ENCODE measurements at places on chromosomes 6 and 20.

- no peak for DNase-seq
Observed at GRCh38 chr6:30071858-30072257, 3.7 kb downstream of the RNF39 start.

DNA sequence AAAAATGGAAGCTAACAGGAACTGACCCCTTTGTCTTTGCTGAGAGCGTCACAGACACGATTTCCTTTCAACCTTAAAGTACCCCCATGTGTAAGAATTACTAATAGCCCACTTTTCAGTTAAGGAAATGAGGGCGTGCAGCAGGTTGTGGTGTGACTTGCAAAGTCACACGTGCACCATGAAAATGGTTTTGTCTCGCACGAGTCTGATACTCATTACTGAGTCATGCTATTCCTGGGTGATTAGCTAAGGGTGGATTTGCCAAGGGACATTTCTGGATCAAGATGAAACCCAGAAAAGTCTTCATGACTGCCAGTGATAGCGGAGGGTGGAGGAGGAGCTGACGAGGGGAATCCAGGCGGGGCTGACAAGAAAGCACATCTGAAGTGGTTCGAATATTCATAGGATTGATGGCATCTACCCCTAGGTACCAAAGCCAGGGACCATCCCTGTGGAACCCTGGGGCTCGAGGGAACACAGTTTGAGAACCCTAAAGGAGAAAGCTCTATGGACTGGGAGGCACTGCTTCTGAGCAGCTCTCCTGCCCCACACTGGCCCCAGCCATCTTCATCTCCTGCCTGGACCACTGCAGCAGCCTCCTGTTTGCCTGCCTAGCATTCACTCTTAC is 12.1 kb upstream of the NFATC2 start:
- DNase-seq = no peak

DNA sequence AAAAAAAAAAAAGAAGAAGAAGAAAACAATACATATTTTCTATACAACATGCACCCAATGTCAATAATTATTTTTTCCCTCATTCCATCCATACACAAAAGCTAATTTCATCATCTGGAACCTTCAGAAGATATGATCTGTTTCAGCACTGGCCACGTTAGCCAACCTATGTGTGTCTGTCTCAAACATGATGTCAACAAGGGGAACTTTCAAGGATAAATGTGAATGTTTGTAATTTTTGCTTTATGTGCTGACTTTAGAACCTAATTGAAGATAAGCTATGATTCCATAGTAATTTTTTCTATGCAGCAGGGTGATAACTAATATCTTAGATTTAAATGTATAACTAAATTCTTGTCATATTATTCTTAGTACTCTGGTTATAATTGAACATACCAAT is 37.9 kb downstream of the IPCEF1 start:
- DNase-seq = no peak

- DNase-seq = no peak
Observed at GRCh38 chr20:52578559-52578958, 387.0 kb upstream of the ZFP64 start.

GRCh38 chr6:67802771-67803170 is 832.3 kb upstream of the ADGRB3 start:
- no peak for DNase-seq

- no peak for DNase-seq
Observed at GRCh38 chr20:10876558-10876957, 202.8 kb upstream of the JAG1 start.

- no peak for DNase-seq
Observed at GRCh38 chr20:16107172-16107870, 465.9 kb downstream of the KIF16B start.

DNA sequence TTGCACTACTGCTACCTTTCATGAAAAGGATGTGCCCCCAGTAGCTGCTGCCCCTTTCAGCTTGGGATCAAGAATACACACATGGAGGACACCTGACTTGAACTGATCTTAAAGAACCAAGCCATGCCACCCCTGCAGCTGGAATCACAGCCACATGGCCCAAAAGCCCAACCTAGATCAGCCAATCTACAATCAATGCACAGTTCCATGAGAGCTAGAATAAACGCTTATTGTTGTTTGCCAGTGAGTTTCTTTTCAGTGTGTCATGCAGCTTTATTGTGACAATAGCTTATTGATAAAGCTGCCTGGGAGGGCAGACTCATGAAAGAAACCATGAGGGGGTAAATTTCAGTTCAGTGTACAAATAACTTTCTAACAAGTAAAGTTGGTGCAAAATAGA is 397.7 kb downstream of the PTPRT start:
- DNase-seq = no peak

GRCh38 chr20:20552076-20552475 is 160.4 kb downstream of the RALGAPA2 start:
- no peak for DNase-seq

GRCh38 chr6:134098276-134098675 is 45.9 kb upstream of the SLC2A12 start:
- DNase-seq = no peak

- no peak for DNase-seq
Observed at GRCh38 chr6:125899726-125900182, 56.8 kb upstream of the HINT3 start.

DNA sequence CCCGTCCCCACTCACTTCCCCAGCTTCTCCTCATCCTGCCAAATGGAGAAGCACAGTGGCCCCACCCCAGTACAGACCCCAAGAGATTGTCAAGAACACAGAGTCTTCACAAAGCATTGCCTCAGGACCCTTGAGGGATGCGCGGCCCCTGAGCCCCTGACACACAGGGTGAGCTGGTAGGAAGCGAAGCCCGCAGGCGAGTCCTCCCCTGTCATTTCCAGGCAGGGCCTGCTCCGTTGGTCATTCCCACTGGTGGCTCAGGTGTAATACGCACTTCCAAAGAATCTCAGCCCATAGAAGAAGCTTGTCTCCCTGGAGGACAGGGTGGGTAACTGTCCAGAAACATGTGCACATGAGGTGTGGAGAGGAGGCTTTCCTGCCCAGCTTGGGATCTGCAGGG is 404.2 kb downstream of the THBS2 start:
- no peak for DNase-seq

DNA sequence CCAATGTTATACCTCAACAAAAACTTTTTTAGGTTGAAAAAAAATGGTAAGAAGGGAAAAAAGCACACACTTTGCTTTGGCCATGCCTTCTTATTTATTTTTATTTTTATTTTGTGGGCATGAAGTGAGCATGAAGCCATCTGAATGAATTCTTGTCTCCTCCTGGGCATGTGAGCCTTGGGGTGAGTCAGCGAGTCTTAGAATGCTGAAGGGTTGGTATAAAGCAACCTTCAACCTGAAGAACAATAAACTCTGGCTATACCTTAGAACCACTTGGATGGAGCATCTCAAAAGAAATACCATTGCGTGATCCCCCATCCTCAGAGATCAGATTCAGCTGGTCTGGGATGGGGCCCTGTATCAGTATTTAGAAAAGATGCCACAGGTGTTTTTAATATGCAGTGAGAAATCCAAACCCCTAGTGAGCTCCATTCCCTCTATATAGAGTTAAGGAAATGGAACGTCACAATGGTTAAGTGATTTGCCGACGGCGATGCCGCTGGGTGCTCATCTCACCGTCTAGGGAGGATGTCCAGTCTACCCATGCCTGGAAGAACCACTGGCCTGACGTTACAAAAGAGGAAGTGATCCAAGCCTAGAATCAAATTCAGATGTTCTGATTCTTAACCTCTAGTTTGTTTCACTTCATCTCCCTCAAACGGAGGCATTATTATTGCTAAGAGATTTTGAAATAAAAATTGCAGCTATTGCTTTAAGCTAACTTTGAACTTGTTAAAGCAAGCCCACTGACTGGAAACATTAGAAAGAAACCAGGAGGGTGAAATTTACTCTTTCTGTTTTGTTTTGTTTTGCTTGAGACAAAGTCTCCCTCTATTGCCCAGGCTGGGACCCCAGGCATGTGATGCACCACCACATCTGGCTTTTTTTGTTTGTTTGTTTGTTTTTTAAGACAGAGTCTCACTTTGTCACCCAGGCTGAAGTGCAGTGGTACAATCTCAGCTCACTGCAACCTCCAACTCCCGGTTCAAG is 67.1 kb downstream of the EDN1 start:
- DNase-seq = no peak

GRCh38 chr20:46657137-46657536 is 5.9 kb upstream of the SLC13A3 start:
- no peak for DNase-seq

DNA sequence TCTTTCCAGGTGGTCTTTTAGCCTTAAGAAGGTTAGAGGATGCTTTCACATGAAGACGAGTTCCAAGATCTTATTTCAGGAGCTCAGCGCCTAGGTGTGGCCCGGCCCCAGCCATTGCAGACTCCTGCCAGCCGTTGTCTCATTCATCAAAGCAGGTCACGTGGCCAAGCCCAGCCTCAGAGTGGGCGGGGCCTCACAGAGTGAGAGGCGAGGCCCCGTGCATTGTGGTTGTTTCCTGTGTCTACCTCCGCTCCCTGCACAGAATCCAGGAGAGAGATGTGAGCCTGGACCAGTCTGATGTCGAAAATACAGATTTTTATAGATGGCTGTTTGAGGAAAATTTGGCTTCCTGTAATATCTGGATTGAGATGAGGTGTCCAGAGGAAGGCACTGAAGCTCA is 49.2 kb upstream of the CST5 start:
- peak; percentile 6 for DNase-seq

DNA sequence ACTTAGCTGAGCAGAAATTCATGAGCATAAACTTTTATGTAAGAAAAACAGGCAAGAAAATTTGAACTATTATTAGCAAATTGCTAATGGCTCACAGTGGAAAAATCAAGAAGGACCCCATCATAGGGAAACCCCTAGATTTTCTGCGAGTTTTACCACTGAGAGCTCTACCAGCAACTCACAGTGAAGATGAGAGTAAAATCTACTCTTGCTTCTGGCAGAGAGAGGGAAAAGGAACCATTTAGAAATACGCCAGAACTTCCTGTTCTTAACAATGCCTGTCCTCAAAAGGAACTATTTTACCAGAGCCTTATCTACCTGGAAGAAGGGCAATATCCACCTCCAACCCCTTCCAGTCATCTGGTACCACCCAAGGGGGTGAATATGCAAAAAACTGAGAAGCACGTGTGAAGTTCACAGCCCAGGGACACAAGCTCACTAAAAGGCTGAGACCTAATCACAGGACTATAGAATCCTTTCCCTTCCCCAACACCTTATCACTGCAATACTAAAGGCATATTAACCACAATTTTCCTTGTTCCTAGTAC is 34.4 kb upstream of the ASF1A start:
- no peak for DNase-seq

DNA sequence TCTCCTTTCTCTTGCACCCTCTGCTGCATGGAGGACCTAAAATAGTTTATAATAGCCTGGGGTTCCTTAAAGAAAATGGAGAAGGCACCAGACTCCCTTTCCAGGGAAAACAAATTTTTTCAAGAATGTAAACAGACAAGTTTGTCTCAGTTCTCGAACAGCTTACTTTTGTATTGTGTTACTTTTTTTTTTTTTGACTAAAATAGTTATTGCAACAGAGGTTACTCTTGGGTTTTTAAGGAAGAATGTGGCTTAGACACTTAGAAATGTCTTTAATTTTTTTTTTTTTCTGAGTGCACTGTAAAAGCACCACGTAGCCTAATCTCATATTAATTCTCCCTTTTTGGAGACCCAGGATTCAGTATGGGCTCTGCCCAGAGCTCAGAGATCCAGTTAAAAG is 148.7 kb upstream of the CARMIL1 start:
- no peak for DNase-seq

GRCh38 chr6:45812922-45813321 is 202.7 kb downstream of the CLIC5 start:
- no peak for DNase-seq

DNA sequence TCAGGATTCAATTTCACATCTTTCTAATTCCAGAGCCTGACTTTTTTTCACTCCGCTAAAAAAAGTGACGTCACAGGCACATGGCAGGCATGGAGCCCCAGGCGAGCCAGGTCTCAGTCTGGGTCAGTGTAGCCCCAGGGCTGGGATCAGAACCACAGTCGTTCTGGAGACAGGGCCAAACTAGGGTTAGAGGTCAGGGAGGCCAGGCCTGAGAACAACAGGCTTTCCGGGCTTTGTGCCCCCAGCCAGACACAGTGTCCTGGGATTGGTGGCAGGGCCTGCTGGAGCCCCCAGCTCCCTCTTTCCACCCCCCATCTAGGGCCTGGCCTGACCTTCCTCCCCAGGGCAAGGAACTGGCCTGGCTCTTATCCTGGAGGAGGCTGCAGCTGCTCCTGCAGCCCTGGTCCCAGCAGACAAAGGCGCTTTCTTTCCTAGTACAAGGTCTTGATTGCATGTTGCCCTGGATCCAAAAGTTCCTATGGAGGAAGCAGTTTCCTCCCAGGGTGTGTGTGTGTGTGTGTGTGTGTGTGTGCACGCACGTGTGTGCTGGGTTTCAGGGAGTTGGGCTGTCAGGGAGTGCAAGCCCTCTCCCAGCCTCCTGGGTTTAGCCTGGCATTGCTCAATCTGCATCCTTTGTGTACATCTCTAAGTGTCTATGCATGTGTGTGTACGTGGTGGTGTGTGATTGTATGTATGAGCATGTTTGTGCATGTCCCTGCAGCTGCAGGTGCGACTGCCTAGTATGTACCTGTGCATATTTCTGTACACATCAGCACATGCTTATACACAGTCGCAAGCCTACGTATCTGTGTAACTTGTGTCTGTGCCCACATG is 26.5 kb upstream of the EMILIN3 start:
- DNase-seq = no peak

DNA sequence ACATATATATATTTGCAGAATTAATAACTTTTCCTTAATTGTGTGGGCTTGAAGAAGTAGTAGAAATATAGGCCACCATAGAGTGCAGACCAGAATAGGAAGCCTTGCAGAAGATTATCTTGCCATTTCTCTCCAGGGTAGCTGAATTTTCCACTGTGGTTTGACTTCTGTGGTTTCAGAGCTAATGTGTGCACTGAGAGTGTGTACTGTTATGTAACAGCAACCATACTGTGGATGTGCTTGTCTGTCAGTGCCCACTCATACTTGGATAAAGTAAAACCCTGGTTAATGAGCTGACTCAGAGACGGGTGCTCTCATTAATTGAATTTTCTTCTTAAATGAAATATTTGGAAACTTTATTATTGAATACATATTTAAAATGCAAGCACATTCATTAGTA is 57.2 kb downstream of the CEP43 start:
- DNase-seq = no peak

GRCh38 chr20:62980970-62981369 is 25.8 kb downstream of the BHLHE23 start:
- DNase-seq = peak; percentile 56

- DNase-seq = no peak
Observed at GRCh38 chr6:105759015-105759414, 327.1 kb upstream of the PRDM1 start.

GRCh38 chr20:40657526-40657925 is 31.5 kb downstream of the MAFB start:
- DNase-seq = no peak

GRCh38 chr6:49462599-49462926 is 490 bp downstream of the MMUT start:
- no peak for DNase-seq

- DNase-seq = no peak
Observed at GRCh38 chr20:58524814-58525213, 9.6 kb upstream of the APCDD1L start.

Data from stimulated activated naive CD4-positive, alpha-beta T cell (primary cell).